ENCODE measurements at places on chromosomes 6 and 20. TPM values are rescaled to one million over a fixed set of nuclear protein-coding genes. Genes with fewer than 3 reads are reported as not detected.

DNA sequence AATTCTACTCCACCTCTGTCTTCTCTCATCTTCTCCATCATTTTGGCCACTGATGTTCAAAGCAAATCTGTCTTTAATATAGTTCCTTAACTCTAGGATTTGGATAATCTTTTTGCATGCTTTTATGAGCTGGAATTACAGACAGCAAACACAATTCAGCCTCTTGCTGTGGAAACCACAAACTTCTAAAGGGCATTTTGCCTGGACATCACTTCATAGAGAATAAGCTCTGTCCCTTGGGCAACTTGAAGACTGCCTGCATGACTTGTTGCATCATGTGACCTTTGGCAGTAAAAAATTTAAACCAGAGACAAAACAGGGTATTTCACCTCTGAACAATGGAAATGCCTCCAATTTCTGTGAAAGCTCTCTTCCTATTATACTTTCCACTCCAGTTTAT is 74.1 kb upstream of the HDDC2 start:
- H3K4me1 ChIP-seq: no peaks in the 10 kb centered on the region
- H3K27me3 ChIP-seq: no peaks in the 10 kb centered on the region
- H3K36me3 ChIP-seq: no peaks in the 10 kb centered on the region
- H3K4me3 ChIP-seq: no peak overlapping the region
- DNase-seq: no peak
- H3K27ac ChIP-seq: no peak overlapping the region

- H3K4me1 ChIP-seq: peaks cover 53% of the 10 kb centered on the region
- peak; percentile 91 for DNase-seq
- peaks cover 26% of the 10 kb centered on the region for H3K36me3 ChIP-seq
- H3K27ac ChIP-seq: peak within 1 kb of the TSS; percentile 89
These were observed at the start of gene MICAL1 for GRCh38 chr6:109455437-109456110. TSS of gene MICAL1 (minus strand) at chr6:109455772. CDS start at chr6:109454196, 1,576 bp downstream.

- peak overlapping the region; percentile 62 for H3K27ac ChIP-seq
- no peaks in the 10 kb centered on the region for H3K27me3 ChIP-seq
- H3K4me3 ChIP-seq: no peak overlapping the region
- H3K4me1 ChIP-seq: peaks cover 22% of the 10 kb centered on the region
- DNase-seq: peak; percentile 73
These were observed 65.8 kb downstream of the SYTL3 start for GRCh38 chr6:158715330-158716311.

GRCh38 chr6:17419189-17419575 is 25.8 kb downstream of the CAP2 start:
- H3K36me3 ChIP-seq: no peaks in the 10 kb centered on the region
- H3K4me3 ChIP-seq: no peak overlapping the region

- H3K27ac ChIP-seq: no peak overlapping the region
- H3K36me3 ChIP-seq: no peaks in the 10 kb centered on the region
- H3K4me3 ChIP-seq: no peak overlapping the region
- no peaks in the 10 kb centered on the region for H3K4me1 ChIP-seq
These were observed 13.9 kb downstream of the GCM1 start for GRCh38 chr6:53134601-53135235.

LRRC73 gene
- 1.6 TPM for total RNA-seq

OR2J3 gene
- total RNA-seq: not detected

MUC21 gene
- 3.8 TPM for total RNA-seq
